ENCODE measurements at places on chromosomes 12 and 14.

DNA sequence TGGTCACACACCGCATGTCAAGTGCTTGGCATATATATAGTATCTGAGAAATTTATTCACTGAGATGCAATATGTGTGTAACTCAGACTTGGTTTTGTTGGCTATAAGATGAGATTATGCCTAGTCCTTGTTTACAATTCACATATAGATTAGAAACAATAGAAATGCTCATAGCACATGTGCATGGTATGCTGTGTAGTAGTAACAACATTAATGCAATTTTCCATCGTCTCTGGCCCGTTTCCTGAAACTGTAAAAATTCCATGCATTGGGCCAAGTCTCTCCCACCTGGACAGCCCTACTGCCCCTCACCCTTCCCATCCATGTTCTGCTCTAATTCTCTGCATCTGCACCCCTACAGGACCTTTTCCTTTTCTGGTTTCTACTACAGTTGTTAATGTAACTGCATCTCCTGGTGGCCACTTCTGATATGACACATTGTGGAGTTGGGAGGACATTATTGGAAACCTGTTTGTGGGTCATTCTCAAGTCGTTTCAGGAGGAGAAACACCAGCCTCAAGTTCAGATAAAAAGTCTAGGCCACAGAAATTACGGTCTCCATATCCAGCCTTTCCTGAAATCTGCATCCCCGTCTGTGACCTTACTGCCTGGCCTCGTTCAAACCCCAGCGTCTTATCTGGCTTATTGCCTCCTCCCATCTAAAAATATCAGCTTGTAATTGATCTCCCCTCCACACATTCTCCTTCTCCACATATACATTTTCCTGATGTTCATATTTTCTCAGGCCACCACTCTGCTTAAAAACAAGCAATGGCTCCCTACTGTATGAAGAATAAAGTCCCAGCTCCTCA, 37.5 kb downstream of the EMP1 start:
- no peak for DNase-seq

DNA sequence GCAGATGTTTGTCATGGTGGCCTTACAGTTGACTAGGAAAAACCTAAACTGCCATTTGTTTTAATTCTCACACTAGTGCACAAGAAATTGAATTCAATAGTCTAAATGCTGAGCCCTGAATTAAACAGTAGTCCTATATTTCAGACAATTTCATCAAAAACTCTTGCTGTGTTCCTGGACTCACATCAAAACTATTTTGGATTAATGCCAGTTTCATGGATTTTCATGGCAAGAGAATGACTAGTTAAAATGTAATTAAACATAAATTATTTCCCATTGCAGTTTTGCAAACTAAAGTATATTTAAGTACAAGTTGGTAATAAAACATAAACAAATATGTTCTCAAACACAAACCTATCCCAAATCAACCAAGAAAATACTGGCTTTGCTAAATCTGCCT, 468.0 kb upstream of the PRICKLE1 start:
- no peak for DNase-seq

DNA sequence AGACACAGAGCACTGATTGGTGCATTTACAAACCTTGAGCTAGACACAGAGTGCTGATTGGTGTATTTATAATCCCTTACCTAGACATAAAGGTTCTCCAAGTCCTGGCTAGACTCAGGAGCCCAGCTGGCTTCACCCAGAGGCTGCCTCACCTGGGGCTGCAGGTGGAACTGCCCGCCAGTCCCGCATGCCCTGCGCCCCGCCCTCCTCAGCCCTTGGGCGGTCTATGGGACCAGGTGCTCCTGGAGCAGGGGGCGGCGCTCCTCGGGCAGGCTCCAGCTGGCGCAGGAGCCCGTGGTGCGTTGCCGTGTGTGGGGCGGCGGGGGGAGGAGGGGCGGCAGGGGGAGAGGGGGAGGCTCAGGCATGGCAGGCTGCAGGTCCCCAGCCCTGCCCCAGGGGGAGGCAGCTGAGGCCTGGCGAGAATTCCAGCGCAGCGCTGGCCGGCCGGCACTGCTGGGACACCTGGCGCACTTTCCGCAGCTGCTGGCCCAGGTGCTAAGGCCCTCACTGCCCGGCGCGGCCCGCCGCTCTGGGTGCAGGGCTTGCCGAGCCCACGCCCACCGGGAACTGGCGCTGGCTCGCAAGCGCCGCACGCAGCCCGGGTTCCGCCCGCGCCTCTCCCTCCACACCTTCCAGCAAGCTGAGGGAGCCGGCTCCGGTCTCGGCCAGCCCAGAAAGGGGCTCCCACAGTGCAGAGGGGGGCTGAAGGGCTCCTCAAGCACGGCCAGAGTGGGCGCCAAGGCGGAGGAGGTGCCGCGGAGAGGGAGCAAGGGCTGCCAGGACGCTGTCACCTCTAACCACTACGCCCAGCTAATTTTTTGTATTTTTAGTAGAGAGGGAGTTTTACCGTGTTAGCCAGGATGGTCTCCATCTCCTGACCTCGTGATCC, 3.1 kb upstream of the SLCO1B3 start:
- DNase-seq = no peak

- no peak for DNase-seq
Observed at GRCh38 chr12:25427337-25428249, 125.5 kb downstream of the LMNTD1 start.

DNA sequence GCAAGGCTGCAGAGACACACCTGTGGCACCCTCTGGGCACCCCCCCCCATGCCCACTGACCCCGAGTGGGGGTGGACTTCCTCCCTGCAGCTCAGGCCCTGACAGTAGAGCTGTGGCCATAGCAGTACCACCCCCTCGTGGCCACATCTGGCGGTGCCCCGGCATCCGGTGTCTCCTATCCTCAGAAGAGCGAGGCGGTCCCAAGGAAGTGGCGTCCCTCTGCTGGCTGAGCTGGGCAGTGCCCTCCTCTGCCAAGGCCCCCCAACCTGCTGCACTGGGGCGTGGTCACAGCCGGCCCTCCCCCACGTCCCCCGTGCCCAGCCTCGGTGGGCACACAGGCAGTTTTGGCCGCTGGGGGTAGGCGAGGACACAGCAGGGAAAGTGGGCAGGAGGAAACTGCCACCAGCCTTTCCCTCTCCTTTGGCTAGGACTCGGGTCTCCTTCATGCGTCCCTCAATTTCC, 6.0 kb upstream of the SLC6A12 start:
- DNase-seq = no peak

DNA sequence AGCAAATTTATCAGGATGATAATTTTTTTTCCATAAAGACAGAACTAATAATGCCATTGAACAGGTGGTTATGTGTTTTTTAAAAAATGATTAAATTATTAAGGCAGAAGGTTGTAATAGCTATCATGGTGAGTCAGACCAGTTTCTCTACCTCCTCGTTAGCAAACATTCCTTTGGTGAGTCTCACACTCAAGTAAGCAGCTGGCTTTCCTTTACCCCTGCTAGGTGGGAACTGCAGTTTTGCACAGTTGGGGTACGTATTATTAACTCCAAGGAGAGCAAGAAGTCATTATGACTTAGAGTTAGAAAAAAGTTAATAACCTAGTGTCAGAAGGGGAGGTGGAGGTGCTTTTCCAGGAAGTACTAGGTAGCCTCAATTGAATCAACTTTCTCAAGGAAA, 165.3 kb downstream of the SNAPC1 start:
- DNase-seq = no peak

DNA sequence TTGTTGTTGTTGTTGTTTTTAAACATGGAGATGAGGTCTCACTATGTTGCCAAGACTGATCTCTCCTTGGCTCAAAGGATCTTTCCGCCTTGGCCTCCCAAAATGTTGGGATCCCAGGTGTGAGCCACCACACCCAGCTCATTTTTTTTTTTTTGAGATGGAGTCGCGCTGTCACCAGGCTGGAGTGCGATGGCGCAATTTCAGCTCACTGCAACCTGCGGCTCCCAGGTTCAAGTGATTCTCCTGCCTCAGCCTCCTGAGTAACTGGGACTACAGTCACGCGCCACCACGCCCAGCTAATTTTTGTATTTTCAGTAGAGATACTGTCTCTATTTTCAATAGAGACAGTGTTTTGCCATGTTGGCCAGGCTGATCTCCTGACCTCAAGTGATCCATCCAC, 4.9 kb upstream of the CLIP1 start:
- DNase-seq = no peak

GRCh38 chr14:87005280-87005679, 987.7 kb downstream of the GALC start:
- DNase-seq = no peak

DNA sequence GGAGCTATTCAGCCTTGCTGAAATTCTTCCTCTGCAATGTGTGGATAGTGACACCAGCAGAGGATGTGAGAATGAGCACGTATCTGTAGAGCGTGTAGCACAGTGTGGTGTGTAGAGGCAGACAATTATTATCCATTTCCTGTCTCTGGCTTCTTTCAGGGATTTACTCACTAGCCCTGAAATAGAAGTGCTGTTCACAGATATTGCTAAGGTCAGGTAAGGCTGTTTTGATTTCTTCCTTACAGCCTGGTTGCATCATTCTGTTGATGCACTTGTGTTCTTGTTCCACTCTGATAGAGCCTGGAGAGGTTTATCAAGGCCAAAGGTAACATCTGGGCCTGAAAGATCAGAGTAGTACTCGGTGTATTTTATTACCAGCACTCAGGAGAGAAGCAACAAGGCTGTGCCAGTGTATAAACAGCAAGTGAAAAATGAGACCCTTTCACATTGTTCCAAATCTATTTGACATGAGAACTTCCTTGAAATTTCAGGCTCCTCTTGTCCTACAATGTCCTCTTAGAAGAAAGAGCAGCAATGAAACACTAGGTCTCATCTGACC, 16.7 kb downstream of the ARG2 start:
- no peak for DNase-seq

- DNase-seq = no peak
Observed at GRCh38 chr14:70803321-70804310, 5.7 kb downstream of the MAP3K9 start.

DNA sequence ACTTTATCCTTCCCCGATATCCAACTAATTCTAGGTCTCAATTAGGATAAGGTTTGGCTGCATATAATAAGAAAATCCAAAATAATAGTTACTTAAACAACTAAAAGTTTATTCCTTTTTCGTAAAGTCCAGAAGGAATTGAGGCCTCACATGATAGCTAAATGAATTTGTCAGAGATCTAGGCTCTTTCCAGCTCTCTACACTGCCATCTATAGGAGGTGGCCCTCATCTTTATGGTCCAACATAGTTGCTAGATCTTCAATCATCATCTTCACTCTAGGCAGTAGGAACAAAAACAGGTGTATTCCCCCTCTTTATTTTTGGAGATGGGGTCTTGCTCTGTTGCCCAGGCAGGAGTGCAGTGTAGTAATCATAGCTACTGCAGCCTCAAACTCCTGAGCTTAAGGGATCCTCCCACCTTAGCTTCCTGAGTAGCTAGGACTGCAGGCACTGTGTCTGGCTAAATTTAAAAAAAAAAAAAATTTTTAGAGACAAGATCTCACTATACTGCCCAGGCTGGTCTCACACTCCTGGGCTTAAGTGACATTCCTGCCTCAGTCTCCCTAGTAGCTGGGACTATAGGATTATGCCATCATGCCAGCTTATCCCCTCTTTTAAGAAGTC, 46.5 kb upstream of the SAV1 start:
- no peak for DNase-seq

- no peak for DNase-seq
Observed at GRCh38 chr12:104280717-104281458, 22.7 kb upstream of the EID3 start.

GRCh38 chr12:105671720-105672119, 341.2 kb downstream of the C12orf75 start:
- DNase-seq = no peak

DNA sequence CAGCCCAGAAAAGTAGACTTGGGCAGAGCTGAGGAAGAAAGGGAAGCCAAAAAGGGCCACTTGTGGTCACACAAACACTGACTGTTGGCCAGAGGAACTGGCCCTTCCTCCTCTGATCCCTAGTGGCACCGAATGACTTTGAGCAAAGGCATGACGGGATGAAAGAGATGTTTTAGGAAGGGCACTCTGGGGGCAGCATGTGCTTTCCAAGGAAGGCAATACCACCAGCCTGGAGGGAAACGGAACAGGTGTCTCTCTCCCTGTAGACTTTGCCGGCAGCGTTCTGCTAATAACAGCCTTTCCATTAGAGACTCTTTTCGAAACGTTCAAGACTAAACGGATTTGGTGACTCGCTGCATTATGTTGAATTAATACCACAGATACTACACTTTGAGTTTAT, 12.3 kb upstream of the FBXO21 start:
- no peak for DNase-seq

Measured in LNCaP clone FGC (cell line).